Esophagus squamous epithelium (tissue), 5 donors: ENCODE measurements at places on chromosomes 5 and 9.

- DNase-seq, result no peak
These were observed 888 bp downstream of the RABGAP1 start for GRCh38 chr9:122941582-122942234.

- no peak for DNase-seq
These were observed at the start of gene MINAR2 for GRCh38 chr5:129747572-129748407. MINAR2 (plus strand) TSS chr5:129748094; CDS start chr5:129748191, 97 bp downstream.

DNA sequence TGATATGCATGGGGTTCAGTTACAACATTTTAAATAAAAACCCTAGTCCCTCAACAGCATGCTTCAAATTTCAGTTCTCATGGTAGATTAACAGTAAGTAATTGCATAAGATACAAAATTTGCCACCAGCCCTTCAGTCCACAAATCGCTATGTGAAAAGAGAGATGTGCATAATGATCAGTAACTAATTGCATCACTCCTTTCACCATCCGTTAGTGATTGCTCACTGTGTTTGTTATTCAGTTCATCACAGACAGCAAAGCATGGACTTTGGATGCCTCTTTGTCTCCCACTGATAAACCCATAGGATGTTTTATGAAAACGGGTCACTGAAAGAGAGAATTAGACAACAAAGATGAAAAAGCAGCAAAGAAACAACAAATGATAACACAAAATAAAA lies 103.2 kb downstream of the MCTP1 start:
- no peak for DNase-seq

- no peak for DNase-seq
These were observed 19.8 kb upstream of the TXNDC8 start for GRCh38 chr9:110357505-110357904.

GRCh38 chr5:88558366-88558765 lies 289.7 kb upstream of the TMEM161B start:
- no peak for DNase-seq

GRCh38 chr9:96417051-96417586 lies 1.1 kb downstream of the ZNF367 start:
- DNase-seq, result peak; percentile 53

GRCh38 chr5:138711811-138712210 lies 41.4 kb upstream of the CTNNA1 start:
- DNase-seq, result no peak
